Hepatocyte (in vitro differentiated cells): ENCODE measurements at places on chromosomes 16 and 17. TPM values are rescaled to one million over a fixed set of nuclear protein-coding genes. Genes with fewer than 3 reads are reported as not detected.

The VMO1 gene
- 0.33 TPM in 1 of 2 replicates, not detected in the other for total RNA-seq

The FBXL16 gene
- 0.07 and 0.28 TPM in 2 replicates for total RNA-seq

The COL1A1 gene
- total RNA-seq = 351 and 1,063 TPM in 2 replicates

DNA sequence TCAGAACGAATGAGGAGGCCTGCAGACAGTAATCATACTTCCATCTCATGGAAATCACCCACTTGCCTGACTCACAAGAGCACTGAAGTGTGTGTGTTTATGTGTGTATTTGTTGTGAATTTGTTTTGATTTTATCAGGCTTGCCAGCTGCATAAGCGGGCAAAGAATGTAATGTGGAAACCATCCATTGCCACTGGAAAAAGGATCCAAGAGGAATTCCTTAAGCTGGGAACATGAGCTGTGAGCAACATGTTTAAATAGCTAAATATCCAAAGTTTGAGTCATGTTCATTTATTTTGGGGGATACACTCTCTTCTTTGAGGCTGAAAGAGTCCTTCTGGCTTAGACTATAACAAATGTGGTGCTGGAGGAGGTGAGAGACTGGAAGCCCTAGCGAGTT, 198.4 kb upstream of the TBX2 start:
- DNase-seq = peak; percentile 42

- no peak for DNase-seq
Observed at GRCh38 chr17:51354936-51355335, 94.6 kb downstream of the UTP18 start.

The KATNIP gene
- total RNA-seq = 6.9 and 15.6 TPM in 2 replicates

DNA sequence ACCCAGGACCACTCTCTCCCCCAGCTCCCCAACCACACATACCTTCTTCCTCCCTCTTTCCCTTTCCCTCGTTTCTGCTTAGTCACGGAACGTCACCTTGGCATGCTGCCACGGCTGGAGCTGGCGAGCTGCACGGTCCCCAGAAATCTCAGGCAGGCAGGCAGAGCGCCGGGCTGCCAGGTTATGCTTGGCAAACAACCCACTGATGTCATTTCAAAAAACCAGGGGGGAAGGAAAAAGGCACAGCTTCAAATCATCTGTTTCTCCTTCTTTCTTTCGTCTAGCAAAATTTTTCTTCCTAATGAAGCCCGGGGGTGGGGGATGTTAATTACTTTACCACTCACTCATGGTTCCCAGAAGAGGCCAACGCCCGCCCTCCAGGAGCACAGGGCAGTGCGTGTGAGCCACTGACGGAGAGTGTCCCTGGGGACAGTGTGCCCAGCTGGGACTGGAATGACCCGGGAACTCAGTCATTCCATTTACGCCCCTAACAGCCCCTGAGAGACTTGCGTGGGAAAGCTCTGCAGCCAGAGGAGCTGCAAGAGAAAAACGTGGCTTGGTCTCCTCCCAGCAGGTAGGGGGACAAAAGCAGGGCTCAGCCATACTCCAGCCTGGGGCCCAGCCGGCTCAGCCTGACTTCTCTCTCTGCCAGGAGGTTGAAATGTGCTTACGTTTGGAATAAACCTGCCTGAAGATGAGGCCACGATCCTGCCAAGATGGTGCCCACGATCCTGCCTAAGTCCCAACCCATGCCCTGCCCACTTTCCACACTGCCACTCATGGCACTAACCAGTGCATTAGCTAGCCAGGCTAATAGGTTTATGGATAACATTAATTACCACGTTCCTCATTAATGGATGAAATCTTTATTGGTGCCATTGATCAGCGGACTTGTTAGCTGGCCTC, 198.9 kb downstream of the ZFHX3 start:
- peak; percentile 71 for DNase-seq

- peak; percentile 80 for DNase-seq
Observed at GRCh38 chr17:63961355-63962212, 11.1 kb downstream of the SCN4A start.

The TPPP3 gene
- 0.88 and 3.2 TPM in 2 replicates for total RNA-seq

- no peak for DNase-seq
Observed at GRCh38 chr17:48608494-48608834, 2.4 kb downstream of the HOXB7 start.
